Right lung (tissue), 10 donors: ENCODE measurements at places on chromosomes 1 and 21. TPM values are rescaled to one million over a fixed set of nuclear protein-coding genes. Genes with fewer than 3 reads are reported as not detected.
A peak's percentile ranks its signal among the peaks of the same experiment; 100 is the strongest.

OLIG2 gene
- polyA plus RNA-seq = not detected

DNA sequence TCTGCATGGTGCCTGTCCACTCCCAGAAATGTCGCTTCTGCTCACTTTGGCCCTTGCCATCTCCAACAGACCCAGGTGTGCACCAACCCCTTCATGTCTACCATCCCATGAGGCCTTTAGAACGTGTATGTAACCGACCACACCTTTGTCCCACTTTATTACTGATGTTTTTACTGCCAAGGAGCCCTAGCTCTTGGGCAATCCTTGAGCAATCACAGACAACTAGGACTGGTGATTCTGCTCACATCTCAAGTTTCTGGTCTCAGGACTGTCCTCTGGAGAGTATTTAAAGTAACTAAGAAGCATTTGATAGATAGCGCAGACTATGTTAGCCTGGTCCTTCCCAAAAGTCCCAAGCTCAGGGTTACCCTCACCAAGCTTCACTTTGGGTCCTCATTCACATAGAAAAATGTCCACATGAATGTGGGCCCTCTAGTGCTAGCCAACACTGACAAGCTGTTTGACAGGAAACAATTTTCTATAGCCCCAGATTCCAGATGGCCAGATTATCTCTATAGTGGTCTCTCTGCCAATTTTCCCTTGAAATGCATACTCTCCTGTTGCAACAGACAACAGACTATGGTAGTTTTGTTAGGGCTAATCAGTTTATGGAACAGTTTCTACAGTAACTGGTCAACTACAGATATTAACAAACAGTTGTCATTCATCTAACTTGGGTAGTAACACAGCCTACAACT is 6.9 kb upstream of the TMEM81 start:
- DNase-seq = peak; percentile 23

DNA sequence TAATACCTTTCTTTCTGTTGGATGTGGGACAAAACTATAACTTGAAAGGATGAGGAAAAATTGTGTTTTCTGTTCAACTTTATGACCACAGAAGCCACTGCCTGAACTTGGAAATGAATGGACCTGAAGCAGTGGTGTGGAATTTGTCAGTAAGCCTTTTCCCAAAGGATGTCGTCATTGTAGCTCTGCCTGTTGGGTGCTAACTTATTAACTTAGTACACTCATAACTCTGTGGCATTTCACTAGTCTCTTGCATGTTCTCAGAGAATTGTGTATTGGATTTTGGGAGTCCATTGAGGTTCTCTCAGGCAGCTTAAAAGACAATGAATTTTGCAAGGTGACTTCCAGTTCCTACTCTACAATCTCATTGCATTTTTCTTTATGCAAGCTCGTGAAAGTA is 49.6 kb downstream of the KCNK2 start:
- no peak for DNase-seq

GRCh38 chr1:210024996-210025395 is 87.0 kb downstream of the SYT14 start:
- no peak for DNase-seq

DNA sequence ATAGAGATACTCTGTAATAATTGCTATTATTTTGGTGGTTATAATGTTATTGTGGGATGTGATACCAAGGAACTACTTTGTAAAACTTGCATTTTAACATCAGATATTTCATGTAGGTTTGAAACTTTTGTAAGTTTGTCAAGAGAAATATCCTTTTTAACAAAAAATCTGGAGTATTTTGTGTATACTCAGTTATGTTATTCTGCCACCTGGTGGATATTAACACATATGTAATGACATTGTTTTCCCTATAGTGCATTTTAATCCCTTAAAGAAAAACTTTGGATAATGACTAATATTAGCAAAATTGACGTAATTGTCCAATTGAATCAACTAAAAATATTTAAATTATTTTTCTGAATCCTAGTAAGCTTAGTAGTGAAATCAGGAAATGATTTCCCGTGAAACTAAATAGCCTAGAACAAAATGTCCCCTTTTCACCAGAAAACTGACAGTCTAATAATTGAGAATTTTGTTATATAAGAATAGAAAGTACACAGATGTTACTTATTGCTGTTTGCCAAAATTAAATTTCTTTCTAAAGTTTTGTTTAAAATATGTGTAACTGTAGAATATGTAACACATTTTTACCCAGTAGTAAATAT is 39.6 kb downstream of the KCTD3 start:
- DNase-seq = no peak

GRCh38 chr1:185355947-185356346 is 38.9 kb upstream of the IVNS1ABP start:
- DNase-seq = no peak
